Activated CD4-positive, alpha-beta T cell treated with anti-CD3 and anti-CD28 coated beads, Interleukin-2, amount 50 U/mL, for 1 hour (primary cell): ENCODE measurements at places on chromosomes 2 and 18.

DNA sequence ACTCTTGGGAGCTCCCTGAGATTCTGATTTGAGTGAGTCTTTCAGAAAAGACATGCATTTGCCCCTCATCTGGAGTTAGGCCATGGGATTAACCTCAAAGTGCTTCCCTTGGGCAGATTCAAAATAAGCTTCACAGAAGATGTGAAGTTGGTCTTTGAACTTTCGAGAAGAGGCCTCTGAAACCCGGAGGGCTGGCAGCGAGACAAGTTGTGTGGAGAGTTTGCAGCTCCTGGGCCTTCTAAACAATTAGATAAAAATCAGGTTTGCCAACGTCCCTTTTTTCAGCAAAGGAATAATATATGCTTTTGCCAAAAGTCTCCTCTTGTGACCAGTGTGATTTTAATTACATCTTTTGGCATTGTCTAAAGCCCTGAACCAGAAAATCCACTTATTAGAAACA is 489.7 kb downstream of the SOX11 start:
- no peak for DNase-seq

DNA sequence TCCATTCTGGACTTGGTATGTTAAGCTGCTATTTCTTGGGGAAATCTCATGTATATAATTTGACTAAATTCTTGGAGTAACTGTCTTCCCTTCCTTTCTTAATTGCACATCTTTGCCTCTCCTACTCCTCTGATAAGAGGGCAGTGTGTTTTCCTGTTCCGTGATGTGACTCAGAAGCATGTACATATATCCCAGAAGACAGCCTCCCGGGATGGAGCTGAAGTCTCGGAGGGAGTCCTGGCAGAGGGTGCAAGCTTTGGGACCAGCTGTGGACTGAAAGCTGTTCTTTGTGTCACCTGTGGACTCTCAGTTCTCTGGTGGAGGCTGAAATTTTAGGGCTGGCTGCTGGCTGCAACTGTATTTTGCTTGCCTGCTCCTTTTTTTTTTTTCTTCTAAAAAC is 54.7 kb upstream of the MGAT5 start:
- DNase-seq = no peak

GRCh38 chr2:217660423-217660822 is 342.4 kb downstream of the TNS1 start:
- no peak for DNase-seq

- no peak for DNase-seq
These were observed 771.9 kb downstream of the ERBB4 start for GRCh38 chr2:211766689-211767088.

- DNase-seq = no peak
These were observed 116.0 kb downstream of the ZEB2 start for GRCh38 chr2:144403933-144404332.

DNA sequence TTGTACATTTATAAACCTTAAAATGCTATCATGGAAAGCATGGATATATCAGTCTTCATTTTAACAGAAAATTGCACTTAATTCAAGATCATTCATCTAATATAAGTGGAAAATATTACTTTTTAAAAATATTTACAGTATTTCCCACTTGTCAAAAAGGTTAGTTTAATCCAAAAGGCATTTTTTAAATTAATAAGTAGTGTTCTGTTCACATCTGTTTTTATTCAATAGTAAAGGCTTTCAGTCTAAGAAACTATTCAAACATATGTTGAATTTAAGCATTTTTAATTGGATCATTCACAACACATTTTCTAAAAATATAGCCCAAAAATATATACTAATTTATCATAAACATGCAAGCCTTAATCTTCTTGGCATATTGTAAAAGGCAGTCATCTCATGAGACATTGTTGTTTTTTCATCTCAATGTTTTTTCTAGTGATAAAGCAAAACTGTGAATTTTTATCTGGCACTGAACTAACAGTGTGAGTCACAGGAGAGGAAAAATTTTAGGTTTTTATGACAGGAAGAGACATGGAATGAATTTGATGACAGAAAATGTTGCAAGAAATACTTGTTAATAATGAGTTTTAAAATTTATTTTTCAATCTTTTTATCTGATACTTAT is 1642.5 kb upstream of the TMEFF2 start:
- DNase-seq = no peak

DNA sequence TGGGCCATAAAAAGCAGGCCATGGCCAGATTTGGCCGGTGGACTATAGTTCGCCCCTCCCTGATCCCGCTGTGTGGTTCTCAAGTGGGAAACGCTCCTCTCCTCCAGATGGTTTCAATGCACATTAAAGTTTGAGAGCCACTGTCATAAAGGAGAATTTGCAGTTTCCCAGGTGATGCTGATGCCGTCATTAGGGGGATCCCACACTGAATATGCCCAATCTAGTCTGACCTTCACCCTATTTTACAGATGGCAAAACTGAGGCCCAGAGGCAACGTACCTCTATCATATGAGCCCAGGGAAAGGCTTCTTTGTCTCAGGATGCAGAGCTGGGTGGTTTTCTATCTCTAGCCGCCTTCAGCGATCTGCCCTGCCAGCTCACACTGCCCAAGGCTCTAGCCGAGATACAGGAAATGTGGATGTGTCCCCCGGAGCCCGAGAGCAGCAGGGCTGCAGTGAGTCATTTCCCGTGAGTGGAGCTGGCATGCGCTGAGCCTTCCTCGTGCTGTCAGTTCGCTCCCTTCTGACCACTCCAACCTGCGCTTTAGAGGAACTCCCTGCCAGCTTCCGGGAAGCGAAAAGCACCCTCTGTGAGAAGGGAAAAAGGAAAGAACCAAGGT is 116.2 kb downstream of the SMAD7 start:
- DNase-seq = peak; percentile 66

- no peak for DNase-seq
These were observed 185.6 kb upstream of the SALL3 start for GRCh38 chr18:78794071-78794430.
